ENCODE measurements at places on chromosomes 7 and 10. TPM values are rescaled to one million over a fixed set of nuclear protein-coding genes. Genes with fewer than 3 reads are reported as not detected.

GRCh38 chr7:128858380-128859231 is 4.0 kb upstream of the ATP6V1F start:
- H3K4me3 ChIP-seq, result no peak overlapping the region
- no peak overlapping the region for H3K27ac ChIP-seq

- no peak for DNase-seq
- H3K4me3 ChIP-seq, result no peak overlapping the region
- H3K36me3 ChIP-seq, result peaks cover 10% of the 10 kb centered on the region
- H3K4me1 ChIP-seq, result peaks cover 39% of the 10 kb centered on the region
- no peak overlapping the region for H3K27ac ChIP-seq
Observed at GRCh38 chr7:55555160-55555559, 17.1 kb downstream of the VOPP1 start.

- H3K4me3 ChIP-seq, result no peak overlapping the region
- no peaks in the 10 kb centered on the region for H3K36me3 ChIP-seq
- H3K4me1 ChIP-seq, result no peaks in the 10 kb centered on the region
- DNase-seq, result no peak
Observed at GRCh38 chr10:121772406-121772805, 155.4 kb downstream of the ATE1 start.

DNA sequence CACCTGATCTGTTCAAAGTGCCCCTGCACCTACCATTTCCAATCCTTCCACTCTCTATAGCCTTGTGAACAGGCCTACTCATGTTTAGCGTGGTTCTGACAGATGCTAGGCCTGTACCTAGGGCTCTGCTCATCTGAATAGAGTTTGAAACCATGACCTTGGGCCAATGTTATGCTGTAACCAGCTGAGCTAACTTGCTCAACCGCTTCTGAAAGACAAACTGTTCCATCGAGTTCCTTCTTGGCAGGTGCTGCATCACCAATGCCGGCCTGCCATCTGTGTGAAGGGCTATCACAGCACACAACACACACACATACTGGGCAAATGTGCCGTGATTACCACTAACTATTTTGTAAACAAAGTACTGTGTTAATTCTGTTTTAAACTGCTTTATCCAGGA is 419.0 kb upstream of the GALNT17 start:
- H3K27me3 ChIP-seq, result no peaks in the 10 kb centered on the region
- peaks cover 9% of the 10 kb centered on the region for H3K4me1 ChIP-seq
- no peak overlapping the region for H3K27ac ChIP-seq

- no peak for DNase-seq
- H3K4me1 ChIP-seq, result no peaks in the 10 kb centered on the region
- H3K27ac ChIP-seq, result no peak overlapping the region
- H3K4me3 ChIP-seq, result no peak overlapping the region
- H3K27me3 ChIP-seq, result peaks cover 3% of the 10 kb centered on the region
Observed at GRCh38 chr7:107049480-107049879, 5.0 kb downstream of the PRKAR2B start.

DNA sequence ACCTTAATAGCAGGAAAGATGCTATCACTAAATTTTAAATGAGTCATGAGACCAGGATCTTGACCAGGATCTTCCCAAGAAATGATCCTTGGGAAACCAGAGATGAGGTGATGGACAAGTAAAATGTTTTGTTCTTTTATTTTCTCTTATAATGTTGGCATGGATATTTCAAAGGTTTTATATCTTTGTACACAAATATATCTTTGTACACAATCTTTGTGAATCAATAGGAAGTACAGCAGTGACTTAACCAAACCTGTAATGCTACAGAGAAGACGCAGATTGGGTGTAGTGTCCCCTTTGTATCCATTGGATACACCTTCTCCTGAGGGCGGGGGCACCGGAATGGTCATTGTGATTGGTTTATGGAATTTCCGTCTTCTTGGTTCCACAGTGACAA is 180.1 kb upstream of the CCDC6 start:
- no peak overlapping the region for H3K27ac ChIP-seq
- H3K4me1 ChIP-seq, result no peaks in the 10 kb centered on the region
- H3K4me3 ChIP-seq, result no peak overlapping the region
- no peaks in the 10 kb centered on the region for H3K36me3 ChIP-seq

- no peaks in the 10 kb centered on the region for H3K36me3 ChIP-seq
- peak; percentile 41 for DNase-seq
- H3K4me1 ChIP-seq, result no peaks in the 10 kb centered on the region
- no peak overlapping the region for H3K27ac ChIP-seq
Observed at GRCh38 chr7:134686786-134687185, 40.1 kb downstream of the BPGM start.

DNA sequence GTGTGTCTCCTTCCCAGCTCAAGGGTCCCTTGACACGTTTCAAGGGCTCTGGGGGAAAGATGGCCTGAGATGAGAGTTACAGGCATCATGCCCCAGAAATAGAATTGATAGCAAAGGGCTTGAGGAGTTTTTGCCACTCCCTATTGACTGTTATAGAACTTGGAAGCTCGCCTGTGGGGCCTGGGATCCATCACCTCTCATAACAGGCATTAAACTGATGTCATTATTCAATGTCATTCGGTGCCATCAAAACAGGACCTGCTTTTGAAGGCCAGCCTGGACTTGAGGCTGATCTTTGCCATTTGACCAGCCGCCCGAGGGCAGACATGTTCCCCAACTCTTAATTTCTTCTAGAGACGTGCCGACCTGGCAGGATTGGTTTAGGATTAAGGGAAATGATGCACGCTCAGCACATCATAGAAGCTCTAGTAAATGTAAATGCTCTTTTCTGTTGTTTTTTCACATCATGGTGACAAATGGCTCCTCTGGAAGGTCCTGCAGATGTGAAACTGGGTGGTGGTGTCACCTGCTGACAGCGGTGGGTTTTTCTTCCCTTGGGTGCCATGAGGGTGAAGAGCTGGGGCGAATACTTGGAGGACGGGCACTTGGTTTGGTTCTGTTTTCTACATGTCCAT is 16.7 kb upstream of the KLF6 start:
- H3K4me1 ChIP-seq, result peaks cover 13% of the 10 kb centered on the region
- DNase-seq, result no peak
- no peak overlapping the region for H3K4me3 ChIP-seq
- no peak overlapping the region for H3K27ac ChIP-seq

DNA sequence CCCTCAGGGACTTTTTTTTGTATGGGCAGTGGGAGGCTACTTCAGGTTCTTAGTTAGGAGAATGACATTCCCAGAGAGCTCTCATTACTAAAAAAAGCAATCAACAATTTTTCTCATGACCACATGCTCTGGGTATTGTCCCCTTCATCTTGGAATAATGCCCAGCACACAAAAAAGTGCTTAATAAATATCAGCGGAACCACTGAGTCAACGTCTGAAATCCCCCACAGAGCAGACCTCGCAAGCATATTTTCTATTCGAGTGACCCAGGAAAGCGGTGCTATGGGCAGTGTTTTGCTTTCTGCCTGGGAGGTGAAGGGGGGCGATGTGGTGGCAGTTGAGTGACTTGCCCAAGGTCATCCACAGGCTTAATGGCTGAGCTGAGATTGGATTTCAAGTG is 493.4 kb upstream of the ZMIZ1 start:
- no peak overlapping the region for H3K4me3 ChIP-seq
- H3K27ac ChIP-seq, result no peak overlapping the region
- H3K4me1 ChIP-seq, result peaks cover 4% of the 10 kb centered on the region
- no peaks in the 10 kb centered on the region for H3K36me3 ChIP-seq
- no peak for DNase-seq

Gene TRIM50
- 0.38 TPM for total RNA-seq

Gene CHST3
- 10.3 TPM for total RNA-seq

Gene TAS2R41
- not detected for total RNA-seq

Gene KNDC1
- 8.4 TPM for total RNA-seq

Gene CRYGN
- total RNA-seq, result not detected

Gene GHRHR
- total RNA-seq, result not detected

Gene COL28A1
- total RNA-seq, result 0.73 TPM
